GM12892 (cell line): ENCODE measurements at places on chromosomes 12 and 14.

DNA sequence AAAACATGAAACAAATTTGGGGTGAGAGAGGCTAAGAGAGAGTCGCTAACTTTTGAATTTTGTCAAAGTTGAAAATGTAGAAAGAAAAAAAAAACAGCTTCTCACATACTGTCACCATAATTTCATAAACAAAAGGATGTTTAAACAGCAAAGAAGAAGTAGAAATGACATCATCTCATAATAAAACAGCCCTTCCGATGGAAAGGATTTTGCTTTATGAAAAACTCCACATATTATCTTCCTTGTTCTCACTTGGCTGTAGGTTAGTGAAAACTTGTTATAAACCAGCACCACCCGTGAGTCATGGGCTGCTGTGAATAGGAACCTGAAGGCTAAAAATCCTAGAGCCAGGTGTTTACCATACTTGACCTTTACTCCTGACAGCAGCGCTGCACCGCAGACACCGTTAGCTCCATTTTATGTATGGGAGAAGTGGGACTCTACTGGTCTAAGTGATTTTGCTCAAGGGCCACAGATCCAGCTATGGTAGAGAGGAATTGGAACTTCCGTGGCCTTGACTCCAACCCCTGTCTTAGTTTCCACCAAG is 63.0 kb upstream of the VRK1 start:
- DNase-seq, result no peak

- DNase-seq, result no peak
Measured at GRCh38 chr12:62075870-62076269, 184.3 kb upstream of the USP15 start.

DNA sequence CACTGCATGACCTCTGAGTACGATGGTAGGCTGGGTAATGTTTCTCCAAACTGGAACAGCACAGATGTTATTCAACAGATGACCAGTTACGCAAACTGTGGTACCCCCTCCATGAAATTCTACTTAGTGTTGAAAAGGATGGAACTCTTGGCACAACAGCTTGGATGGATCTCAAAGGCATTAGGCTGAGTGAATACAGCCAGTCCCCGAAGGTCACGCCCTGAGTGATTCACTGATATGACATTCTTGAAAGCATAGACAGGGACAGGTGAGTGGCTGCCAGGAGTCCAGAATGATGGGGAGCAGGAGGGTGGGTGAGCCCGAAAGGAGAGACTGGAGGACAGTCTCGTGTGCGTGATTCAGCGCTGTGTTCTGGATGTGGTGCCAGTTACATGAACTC is 187.5 kb upstream of the TMEM132C start:
- DNase-seq, result no peak

GRCh38 chr14:73713206-73713802 is 880 bp downstream of the PNMA1 start:
- DNase-seq, result no peak

- no peak for DNase-seq
Measured at GRCh38 chr12:13154027-13154538, 42.4 kb upstream of the EMP1 start.
